Right renal cortex interstitium (tissue), 3 donors: ENCODE measurements at places on chromosomes 2 and 18.

DNA sequence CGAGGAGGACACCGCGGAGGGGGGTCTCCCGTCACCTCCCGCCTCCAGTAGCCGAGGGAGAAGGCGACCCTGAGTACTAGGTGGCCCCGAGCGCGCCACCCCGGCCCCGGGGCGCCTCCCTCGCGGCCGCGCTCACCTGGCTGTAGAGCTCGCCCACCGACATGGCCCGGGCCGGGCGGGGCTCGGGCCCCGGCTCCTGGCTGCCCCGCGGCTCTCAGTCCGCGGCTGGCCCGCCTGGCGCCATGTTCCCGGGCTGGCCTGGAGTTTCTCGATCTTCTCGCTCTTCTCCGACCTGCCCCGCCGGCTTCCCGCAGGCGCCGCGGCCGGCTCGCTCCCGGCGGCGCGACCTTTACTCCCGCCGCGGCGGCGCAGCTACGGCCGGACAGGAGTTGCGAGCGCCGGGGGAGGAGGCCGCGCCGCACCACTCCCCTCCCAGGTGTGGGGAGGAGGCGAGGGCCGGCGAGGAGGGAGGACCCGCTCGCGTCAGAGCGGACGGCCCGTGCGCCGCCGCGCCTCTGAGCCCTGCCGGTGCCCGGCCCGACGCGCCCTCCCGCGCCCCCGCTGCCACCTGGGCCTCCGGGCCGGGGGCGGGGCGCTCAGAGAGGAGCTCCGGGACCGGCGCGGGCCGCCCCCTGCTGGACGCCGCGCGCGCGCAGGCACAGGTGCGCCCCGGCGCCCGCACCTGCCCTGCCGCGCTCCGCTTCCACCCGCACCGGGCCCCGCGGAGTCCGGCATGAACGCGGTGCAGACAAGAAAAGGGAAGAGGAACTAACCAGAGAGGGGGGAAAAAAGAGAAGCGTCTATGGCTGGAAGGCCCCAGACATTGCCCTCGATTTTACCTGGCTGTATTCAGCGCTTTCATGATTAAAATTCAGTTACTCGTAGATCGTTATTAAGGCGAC lies at the start of gene MYO5B:
TSS of gene MYO5B (minus strand) at position 517 of the 902 bp plus-strand sequence. CDS start at position 163, 354 bp downstream.
- DNase-seq = no peak

DNA sequence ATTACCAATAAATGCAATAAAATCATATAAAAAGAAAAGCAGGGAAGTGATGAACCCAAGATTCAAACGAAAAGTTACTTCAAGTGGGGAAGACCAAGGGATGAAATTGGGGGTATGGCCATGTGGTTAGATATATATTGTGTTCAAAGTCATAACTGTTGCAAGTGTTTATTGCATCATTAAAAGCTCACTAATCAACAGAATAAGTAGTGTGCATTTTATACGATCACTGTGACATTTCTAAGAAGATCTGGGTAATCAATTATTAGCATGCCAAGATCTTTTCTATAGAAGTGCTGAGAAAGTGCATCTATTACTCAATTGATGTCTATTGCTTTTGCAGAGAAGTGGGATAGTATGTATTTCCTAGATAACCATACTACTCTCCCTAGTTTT lies 52.9 kb downstream of the VSNL1 start:
- no peak for DNase-seq

GRCh38 chr2:223760838-223761502 lies 76.4 kb downstream of the AP1S3 start:
- no peak for DNase-seq

GRCh38 chr18:79510731-79511241 lies 115.1 kb downstream of the NFATC1 start:
- no peak for DNase-seq

GRCh38 chr18:63319383-63320122 lies at the start of gene BCL2:
Gene BCL2, minus strand, starts transcription at chr18:63319769.
- no peak for DNase-seq

DNA sequence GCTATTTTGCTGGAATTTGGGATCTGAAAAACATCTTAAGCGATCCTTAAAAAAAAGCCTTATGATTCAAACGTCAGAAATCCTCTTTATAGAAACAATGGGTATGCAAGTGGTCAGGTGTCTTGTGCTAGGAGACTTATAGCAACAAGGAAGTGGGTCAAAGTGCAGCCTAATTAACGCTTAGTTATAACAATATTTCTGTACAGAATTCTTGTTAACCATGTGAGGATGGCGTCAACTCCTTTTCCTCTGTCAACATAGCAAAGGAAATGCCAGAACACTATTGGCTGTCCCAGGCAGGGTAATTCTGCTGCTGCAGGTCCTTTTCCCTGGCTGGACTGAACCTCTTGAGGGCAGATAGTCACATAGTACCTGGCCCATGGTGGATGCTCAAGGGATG lies 189.4 kb downstream of the MSH2 start:
- no peak for DNase-seq
